Mesenchymal stem cell (in vitro differentiated cells and primary cell): ENCODE measurements at places on chromosomes 3 and 15.

GRCh38 chr3:188530226-188530625, 376.3 kb downstream of the LPP start:
- no peaks in the 10 kb centered on the region for H3K27me3 ChIP-seq
- DNase-seq: no peak
- no peak overlapping the region for H3K27ac ChIP-seq
- H3K4me1 ChIP-seq: peaks cover 2% of the 10 kb centered on the region
- no peak overlapping the region for H3K4me3 ChIP-seq

DNA sequence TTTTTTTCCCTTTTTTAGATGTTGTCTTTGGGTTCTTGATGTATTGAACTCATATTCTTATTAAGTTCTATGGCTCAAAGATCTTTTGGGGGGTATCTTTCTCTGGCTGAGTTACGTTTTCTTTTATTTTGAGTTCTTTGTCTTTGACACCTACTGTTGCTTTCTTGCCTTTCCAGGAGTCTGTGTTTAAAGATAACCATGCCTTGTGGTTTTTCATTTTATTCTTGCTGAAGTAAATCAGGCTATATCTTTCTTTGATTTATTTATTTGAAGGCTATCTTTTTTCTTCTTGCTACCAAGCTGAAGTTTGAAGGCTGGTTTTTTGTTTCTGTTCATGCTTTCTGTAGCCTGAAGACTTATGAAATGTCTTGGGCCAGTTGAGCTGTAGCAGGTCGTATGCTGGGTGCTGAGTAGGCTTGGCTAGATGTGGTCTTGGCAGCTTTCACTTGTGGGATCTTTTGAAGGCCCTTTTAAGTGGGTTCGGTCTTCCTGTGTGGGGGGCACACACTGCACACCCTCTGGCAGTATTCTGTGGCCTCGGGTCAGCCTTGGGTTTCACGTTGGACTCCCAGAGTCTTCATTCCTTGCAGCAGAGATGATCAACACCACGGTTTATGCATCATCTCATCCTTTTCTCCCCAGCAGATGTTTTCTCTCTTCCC, 17.5 kb downstream of the SLCO3A1 start:
- H3K27ac ChIP-seq: no peak overlapping the region
- no peaks in the 10 kb centered on the region for H3K27me3 ChIP-seq
- H3K4me3 ChIP-seq: no peak overlapping the region
- no peak for DNase-seq

- H3K36me3 ChIP-seq: no peaks in the 10 kb centered on the region
- H3K27ac ChIP-seq: peak overlapping the region; percentile 79
- peak; percentile 80 for DNase-seq
- H3K4me1 ChIP-seq: peaks cover 8% of the 10 kb centered on the region
- no peaks in the 10 kb centered on the region for H3K27me3 ChIP-seq
- H3K4me3 ChIP-seq: no peak overlapping the region
These were observed 5.6 kb upstream of the FEM1B start for GRCh38 chr15:68271854-68272471.

DNA sequence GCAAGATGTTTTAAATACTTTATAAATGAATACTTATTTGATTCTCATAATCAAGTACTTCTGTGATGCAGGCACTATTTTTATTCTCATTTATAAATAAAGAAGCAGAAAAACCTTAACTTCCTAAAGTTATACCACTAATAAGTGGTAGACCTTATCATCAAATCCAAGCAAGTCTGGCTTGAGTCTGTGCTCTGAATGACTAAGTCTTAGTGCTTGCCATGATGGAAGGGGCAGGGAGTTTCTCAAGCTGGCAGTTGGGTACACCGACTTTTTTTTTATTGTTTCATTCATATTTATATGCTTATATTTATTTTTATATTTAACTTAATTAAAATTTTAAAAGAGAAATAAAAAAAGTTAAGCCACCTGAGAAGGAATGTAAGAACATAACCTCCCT, 23.6 kb downstream of the SLMAP start:
- peaks cover 2% of the 10 kb centered on the region for H3K4me1 ChIP-seq
- H3K4me3 ChIP-seq: no peak overlapping the region
- no peak overlapping the region for H3K27ac ChIP-seq
- H3K36me3 ChIP-seq: no peaks in the 10 kb centered on the region

GRCh38 chr3:188578576-188579363, 424.8 kb downstream of the LPP start:
- no peaks in the 10 kb centered on the region for H3K27me3 ChIP-seq
- peak; percentile 57 for DNase-seq
- peaks cover 4% of the 10 kb centered on the region for H3K4me1 ChIP-seq

GRCh38 chr15:63870043-63870394, 36.3 kb upstream of the HERC1 start:
- H3K36me3 ChIP-seq: no peaks in the 10 kb centered on the region
- no peaks in the 10 kb centered on the region for H3K27me3 ChIP-seq
- H3K4me1 ChIP-seq: peaks cover 2% of the 10 kb centered on the region
- peak; percentile 18 for DNase-seq
- H3K4me3 ChIP-seq: no peak overlapping the region

- DNase-seq: no peak
- H3K4me3 ChIP-seq: no peak overlapping the region
- H3K27me3 ChIP-seq: no peaks in the 10 kb centered on the region
- H3K27ac ChIP-seq: no peak overlapping the region
These were observed 9.0 kb downstream of the P2RY1 start for GRCh38 chr3:152843955-152844354.
